ENCODE measurements at places on chromosomes 3 and 15.

- peak; percentile 68 for DNase-seq
Observed at GRCh38 chr3:13884851-13885703, 5.2 kb upstream of the WNT7A start.

DNA sequence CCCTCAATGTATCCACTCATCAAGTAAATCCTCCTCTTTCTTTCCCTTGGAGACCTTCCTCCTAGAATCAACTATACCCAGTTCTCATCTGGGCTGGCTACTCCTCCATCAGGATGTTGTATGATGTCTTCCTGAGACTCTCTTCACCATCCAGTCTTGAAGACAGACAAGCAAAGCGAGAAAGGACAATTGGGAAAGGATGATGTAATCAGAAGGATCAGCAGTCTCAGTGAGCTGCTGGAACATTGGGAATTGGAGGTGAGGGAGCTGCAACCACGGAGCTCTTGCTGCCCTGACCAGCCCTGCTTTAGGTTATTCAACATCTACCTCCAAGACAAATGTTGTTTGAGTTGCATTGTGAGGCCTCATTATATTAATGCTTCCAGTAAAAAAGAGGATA, 48.0 kb upstream of the UBP1 start:
- no peak for DNase-seq

DNA sequence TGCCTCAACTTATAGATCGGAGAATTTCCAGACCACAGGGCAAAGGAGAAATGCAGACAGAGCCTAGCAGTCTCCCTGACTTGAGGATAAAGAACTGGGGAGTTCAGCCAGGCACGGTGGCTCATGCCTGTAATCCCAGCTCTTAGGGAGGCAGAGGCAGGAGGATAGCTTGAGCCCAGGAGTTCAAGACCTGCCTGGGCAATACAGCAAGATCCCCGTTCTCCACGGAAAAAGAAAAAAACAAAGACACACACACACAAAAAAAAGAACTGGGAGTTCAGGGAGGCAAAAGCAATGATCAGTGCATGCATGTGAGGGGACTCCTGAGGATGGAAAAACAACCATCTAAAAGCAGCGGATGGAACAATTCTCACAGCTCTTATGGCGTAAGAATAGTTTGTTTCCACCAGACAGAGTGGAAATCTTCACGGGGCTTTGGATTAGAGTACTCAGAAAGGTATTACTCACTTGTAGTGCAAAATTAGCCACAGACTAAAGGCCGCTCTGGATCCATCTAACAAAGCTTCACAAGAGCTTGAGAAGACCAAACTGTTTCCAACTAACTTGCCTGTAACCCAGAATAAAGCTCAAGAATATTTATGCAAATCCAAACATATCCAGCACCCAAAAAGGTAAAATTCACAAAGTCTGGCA, 16.3 kb downstream of the SEC11A start:
- DNase-seq, result no peak

DNA sequence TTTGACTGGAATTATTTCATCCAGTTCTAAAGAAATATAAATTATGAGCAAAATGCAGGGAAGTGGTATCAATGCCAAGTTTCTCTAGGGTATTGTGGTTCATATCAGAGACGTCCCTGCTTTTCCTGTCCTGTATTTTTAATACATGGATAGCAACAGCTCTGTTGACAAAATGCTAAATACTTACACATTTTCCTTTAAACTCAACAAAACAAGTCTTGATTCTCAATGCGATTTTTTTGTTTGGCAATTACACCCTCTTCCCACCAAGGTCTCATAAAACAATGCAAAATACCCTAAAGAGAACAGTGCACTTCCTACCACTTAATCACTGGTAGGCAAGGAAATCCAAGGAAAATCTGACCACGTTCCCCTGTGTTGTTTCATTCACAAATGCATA, 120.0 kb downstream of the DUT start:
- DNase-seq, result no peak

DNA sequence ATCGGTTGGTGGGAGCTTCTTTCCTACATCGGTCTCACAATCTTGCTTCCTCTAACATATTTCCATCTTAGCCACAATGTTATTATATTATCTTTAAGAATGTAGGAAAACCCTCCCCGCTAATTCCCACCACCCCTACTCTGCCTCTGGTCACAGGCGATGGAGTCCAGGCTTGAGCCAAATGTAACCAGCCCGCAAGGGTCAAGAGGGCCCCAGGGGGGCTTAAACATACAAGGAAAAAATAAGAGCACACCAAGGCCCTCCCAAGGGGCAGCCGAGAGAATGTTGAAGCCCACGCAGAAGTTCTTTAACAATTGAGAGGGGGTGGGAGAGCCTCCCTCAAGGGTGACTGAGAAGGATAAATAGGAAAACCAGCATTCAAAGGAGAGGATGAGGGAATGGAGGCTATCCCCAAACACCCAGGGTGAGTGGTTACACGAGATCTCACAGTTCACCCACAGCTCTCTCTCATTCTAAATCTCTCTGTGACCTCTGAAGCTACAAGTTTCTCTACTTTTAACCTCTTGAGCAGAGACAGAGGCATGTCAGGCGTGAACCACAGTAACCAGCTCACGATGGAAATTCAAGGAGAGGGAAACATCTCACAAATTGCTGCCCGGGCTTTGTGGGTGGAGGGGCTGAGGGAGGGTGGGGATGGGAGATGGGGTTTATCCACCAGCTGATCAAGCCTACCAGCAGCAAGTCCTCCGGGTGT, 31.4 kb upstream of the UACA start:
- DNase-seq, result no peak

DNA sequence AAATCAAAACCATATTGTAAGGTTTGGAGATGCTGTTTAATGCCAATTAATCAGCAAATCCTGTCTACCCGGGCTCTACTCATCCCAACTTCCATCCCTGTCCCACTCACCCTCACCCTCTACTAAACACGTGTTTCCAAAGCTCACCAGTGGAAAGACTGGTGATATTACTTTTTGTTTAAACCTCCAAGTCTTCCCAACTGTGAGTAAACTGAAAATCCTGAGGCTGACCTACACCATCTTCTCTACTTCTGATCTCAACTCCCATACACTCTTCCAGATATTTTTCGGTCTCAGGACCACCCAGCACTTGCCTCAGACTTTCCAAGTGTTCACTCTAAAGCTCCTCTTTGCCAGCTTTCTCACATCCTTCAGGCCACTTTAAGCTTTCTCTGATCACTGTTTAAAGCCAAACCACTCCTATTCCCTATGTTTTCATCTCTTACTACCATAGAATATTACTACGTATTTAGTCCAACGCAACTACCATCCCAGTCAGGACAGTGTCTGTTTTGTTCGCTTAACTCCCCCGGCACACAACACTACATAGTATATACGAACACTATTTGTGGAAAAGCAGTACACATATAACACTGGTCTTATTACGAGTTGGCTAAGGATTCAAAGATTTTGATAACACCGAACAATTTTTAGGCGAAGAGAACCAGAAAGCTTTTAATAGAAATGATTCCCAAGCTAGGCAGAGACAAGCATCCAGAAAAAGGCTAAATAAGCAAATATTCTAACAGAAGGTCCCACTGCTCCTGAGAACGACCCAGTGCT, 684 bp downstream of the RPL4 start:
- no peak for DNase-seq

GRCh38 chr15:89526181-89526580, 29.8 kb upstream of the RHCG start:
- DNase-seq, result no peak

GRCh38 chr15:66288551-66289185, 4.7 kb upstream of the DIS3L start:
- DNase-seq, result no peak

- no peak for DNase-seq
Observed at GRCh38 chr15:91624353-91624968, 229.0 kb upstream of the SLCO3A1 start.

- DNase-seq, result no peak
Observed at GRCh38 chr15:96699871-96700401, 369.4 kb downstream of the NR2F2 start.

DNA sequence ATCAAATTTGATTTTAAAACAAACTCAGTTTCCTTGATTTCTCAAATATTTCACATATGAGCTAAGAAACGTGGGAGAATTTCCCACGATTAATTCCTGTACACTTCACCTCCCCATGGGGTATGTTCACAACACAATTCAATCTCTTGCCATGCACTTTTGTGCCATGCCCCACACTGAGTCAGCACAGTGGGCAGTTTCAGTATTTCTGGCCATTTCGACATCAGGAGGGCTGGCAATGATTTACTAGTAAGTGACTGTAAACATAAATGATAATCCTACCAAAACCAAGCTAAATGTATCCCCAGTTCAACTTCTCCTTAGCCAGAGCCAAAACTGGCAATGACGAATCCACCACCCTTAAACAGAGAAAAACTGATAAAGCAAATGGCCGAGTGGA, 293.6 kb downstream of the FGF12 start:
- no peak for DNase-seq

GRCh38 chr3:35638980-35639253, 408 bp upstream of the ARPP21 start:
- peak; percentile 10 for DNase-seq

DNA sequence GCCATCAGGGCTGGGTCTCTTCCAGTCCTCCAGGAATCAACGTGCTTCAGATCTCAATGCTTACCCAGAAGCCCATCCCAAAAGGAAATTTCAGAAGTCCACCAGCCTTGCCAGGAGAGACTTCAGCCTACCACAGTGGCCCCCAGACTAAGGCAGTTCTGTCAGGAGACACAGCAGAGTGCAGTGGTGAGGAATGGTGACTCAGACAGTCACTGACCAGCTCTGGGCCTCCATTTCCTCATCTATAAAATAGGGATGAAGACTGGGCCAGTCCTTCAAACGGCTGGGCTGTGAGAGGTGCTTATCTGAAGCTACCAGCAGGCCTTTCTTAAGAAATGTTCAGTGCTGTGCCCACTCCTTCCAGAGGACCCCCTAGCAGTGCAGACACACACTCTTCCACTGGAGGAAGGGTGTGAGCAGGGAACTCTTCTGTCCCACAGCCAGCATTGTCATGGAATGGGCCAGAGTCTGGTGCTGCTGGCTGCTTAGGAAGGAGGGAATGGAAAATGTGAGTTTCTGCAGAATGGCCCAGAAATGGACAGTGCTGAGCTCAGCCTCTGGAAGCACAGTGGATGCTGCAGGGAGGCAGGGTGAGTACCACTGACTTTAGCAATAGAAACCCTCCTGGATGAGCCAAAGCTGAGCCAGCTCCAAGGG, 41.6 kb upstream of the DUSP7 start:
- DNase-seq, result no peak

DNA sequence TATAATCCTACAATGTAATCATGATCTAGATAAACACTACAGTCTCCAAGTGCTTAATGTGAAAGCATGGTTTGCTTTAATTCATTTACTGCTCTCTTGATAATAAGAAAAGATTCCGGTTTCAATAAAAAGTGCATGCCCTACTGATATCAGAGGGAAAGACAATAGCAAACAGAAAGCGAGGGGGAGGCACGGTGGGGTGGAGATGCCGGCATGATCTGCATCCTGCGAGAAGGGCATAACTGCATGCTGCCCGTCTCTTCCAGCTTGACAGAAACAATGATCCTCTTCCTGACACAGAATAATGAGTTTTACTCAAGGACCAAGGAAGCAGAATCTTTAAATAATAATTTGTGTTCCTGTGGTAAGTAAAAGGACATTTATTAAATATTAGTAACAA, 51.7 kb downstream of the GOLIM4 start:
- no peak for DNase-seq

DNA sequence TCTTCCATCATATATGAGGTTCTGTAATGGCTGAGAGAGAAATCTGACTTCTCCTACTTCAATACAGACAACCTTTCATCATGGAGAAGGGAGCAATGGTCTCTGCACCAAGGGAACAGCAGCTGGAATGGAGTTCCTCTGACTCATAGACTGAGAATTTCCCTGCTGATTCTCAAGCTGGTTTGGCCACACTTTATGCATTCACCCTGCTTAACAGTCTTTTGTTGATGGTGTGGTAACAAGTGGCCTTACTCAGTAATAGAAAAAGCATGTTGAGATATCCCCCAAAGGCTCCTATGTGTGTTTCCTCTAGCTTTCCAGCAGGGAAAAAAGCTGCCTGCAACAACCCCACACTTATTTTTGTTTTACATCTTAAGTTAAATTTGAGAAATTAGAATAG, 138.1 kb downstream of the GREM1 start:
- DNase-seq, result no peak

GRCh38 chr3:98732286-98733052, 30.7 kb upstream of the ST3GAL6 start:
- peak; percentile 52 for DNase-seq

- no peak for DNase-seq
Observed at GRCh38 chr15:88448991-88449461, 18.2 kb downstream of the MRPL46 start.

GRCh38 chr3:170532573-170532972, 53.3 kb downstream of the SLC7A14 start:
- DNase-seq, result no peak

DNA sequence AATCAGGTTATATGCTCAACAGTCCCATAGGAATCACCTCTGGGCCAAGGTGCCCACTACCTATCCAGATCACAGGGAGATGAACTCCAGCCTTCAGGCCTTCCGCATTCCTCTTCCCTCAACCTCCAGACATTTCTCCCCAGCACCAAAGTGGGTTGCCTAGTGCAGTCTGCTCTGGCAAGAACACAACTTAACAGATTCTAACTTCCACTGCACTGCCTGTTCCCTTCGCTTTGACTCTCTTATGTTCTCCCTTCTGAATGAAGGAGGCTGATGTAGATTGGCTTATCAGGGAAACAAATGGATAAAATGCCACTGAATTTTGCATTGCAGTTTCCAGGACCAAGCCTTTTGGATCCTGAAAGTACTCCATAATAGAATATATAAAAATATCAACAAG, 106.3 kb downstream of the SRGAP3 start:
- no peak for DNase-seq

DNA sequence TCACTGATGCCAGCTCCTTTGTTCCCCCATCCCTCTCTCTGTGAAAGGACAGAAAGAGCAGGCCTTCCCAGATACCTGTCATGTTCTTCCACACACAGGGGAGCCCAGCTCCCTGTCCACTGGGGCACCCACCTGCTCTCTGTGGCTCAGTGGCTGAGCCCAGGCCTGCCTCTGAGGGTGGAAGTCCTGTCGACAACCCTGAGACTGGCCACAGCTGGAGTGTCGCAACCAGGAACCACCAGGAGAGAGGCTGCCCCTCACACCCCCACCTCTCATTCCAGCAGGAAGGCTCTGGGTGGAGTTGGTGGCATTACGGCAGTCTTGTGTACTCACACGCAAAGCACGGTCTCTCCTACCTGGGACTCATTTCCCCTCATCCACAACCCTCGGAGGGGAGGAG, 66.3 kb downstream of the MEGF11 start:
- no peak for DNase-seq

GRCh38 chr15:70050441-70050840, 47.3 kb downstream of the TLE3 start:
- no peak for DNase-seq

All from progenitor cell of endocrine pancreas (in vitro differentiated cells).